H9 (cell line): ENCODE measurements at places on chromosomes 6 and 20. TPM values are rescaled to one million over a fixed set of nuclear protein-coding genes. Genes with fewer than 3 reads are reported as not detected.

- no peaks in the 10 kb centered on the region for H3K27me3 ChIP-seq
- H3K4me1 ChIP-seq = no peaks in the 10 kb centered on the region
- H3K4me3 ChIP-seq = no peak overlapping the region
Measured at GRCh38 chr6:110563711-110564110, 87.3 kb upstream of the SLC22A16 start.

GRCh38 chr20:52779125-52779524 lies 193.0 kb upstream of the TSHZ2 start:
- no peaks in the 10 kb centered on the region for H3K27me3 ChIP-seq
- no peaks in the 10 kb centered on the region; the same call in 1 of the 2 replicates for H3K4me1 ChIP-seq
- DNase-seq = no peak
- no peak overlapping the region for H3K27ac ChIP-seq
- no peak overlapping the region for H3K4me3 ChIP-seq

The CDSN gene
- total RNA-seq = not detected in 2 replicates

GRCh38 chr6:24064106-24064505 lies 61.9 kb upstream of the NRSN1 start:
- H3K27me3 ChIP-seq = no peaks in the 10 kb centered on the region
- DNase-seq = no peak
- H3K4me3 ChIP-seq = no peak overlapping the region
- H3K36me3 ChIP-seq = no peaks in the 10 kb centered on the region

The ZNF341 gene
- total RNA-seq = 5.2 and 6.0 TPM in 2 replicates

The TFEB gene
- total RNA-seq = 1.2 and 2.4 TPM in 2 replicates
